ENCODE measurements at places on chromosomes 12 and 14.

- no peak for DNase-seq
These were observed 629.3 kb downstream of the DIO2 start for GRCh38 chr14:79581912-79582576.

- no peak for DNase-seq
These were observed 53.2 kb downstream of the AMN start for GRCh38 chr14:102975662-102976061.

GRCh38 chr12:121792607-121793439 is 665 bp downstream of the RHOF start:
- no peak for DNase-seq

DNA sequence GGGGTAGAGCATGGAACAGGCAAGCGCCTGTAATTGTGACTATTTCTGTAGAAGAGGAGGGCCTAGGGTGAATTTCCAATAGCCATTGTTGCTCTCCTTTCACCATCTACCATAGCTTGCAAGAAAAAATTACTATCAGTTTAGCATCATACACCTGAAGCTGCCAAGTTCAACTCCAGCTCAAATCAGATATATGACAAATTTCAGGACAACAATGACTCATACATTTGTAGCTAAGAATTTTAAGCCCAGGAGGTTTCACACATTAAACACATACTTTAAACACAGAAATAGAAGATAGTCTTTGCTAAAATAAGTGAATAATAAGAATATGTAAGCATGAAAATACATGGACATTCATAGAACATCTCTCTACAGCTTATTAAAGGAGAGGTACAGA is 17.6 kb upstream of the G2E3 start:
- DNase-seq = no peak

DNA sequence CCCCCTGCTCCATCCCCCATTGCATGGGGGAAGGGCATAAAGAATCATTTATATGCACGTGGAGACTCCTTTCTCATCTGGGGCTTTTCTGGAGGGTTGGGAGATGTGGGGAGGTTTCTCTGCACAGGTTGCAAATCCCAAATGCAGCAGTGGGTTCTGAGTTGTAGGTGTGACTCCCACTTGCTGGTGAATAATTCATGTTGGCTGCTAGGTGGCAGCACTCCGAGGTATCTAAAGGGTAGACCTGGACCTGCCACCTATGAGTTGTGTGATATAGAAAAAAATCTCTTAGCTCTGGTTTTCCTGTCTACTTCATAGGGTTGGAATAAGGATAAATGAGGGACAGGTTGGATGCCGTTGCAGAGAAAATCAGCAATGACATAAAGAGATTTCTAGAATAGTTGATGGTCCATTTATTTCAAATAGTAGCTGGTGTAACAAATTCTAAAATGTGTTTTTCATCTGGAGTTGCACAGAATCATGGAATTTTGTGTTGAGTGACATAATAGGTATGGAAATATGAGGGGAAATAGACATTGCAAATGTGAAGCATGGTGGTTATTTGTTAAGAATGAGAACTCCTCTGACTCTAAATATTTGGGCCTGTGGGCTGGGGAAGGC is 4.6 kb downstream of the MARCHF9 start:
- DNase-seq = peak; percentile 36

- no peak for DNase-seq
These were observed 53.5 kb upstream of the YARS2 start for GRCh38 chr12:32809196-32809595.

DNA sequence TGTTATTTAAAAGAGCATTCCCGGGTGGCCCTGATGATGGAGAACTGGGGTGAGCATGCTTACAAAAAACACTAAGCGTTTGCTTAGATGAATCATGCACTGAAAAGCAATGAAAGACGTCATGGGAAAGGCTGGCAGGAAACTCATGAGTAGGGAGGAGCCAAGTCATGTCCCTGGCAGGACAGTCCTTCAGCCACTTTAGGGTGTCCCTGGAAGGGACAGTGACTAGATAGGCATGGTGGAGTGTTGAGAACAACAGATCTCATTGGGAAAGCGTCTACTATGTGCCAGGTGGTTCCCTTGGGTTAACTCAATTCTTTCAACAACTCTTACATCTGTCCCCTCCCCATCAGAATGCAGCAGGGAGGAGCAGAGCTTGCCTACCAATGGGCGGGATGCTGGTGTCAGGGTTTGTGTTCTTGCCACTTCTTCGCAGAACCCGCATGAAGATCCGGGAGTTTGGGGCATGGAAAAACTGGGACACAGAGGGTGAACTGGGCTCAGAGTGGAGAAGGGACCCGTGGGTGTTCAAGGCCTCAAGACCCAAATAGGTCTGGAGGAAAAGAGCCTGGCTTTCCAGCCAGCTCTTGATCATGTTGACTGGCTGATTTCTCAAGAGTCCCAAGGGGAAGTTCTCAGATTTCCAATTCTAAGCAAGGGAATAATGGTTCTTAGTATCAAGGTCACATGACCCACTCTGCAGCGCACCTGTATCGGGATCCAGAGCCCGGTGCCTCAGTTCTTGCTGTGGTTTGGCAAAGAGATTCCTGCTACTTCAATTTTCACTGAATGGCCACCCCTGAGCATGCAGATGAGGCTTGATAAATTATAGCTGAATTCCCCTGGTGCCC is 653.9 kb upstream of the TBX3 start:
- DNase-seq = no peak

- DNase-seq = no peak
These were observed 165.4 kb downstream of the GCH1 start for GRCh38 chr14:54737132-54737711.

DNA sequence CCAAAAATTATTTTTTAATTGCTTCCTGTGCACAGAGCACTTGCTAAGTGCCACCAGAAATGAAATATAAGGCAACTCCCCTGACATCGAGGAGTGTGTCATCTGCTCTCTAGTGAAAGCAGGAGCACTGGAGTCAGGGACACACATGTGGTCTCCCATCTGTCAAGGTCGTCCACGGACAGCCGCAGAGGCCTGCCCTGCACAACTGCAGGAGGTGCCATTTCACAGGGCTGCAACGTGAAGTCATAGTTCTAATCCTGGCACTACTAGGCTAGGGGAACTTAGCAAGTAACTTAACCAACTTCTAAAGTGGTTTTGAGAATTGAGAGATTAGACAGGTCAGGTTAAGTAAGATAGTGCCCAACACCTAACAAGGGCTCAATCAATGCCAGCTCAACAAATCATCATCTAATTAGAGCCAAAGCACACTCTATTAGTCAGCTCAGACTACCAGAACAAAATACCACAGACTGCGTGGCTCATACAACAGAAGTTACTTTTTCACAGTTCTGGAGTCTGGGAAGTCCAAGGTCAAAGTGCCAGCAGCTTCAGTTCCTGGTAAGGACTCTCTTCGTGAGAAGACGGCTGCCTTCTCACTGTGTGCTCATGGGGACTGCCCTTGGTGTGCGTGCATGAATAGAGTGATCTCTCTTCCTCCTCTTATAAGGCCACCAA is 30.7 kb downstream of the FOXN3 start:
- DNase-seq = no peak

- DNase-seq = no peak
These were observed 197.0 kb downstream of the DAD1 start for GRCh38 chr14:22391908-22392565.

- no peak for DNase-seq
These were observed 461.0 kb downstream of the GXYLT1 start for GRCh38 chr12:41683513-41684240.

DNA sequence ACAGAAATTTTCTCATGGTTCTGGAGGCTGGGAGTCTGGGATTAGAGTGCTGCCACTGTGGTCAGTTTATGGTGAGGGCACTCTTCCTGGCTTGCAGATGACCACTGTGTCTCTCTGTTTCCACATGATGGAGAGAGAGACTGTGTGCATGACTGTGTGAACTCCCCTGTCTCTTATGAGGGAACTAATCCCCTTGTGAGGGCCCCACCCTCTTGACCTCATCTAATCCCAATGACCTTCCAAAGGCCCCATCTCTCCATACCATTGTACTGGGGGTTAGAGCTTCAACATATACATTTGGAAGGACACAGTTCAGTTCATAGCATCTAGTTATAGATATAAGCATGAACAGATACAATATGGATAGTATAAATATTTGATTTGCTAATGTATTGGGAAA is 31.7 kb downstream of the ANO6 start:
- DNase-seq = no peak

GRCh38 chr12:52944683-52945388 is 4.1 kb upstream of the KRT18 start:
- no peak for DNase-seq

DNA sequence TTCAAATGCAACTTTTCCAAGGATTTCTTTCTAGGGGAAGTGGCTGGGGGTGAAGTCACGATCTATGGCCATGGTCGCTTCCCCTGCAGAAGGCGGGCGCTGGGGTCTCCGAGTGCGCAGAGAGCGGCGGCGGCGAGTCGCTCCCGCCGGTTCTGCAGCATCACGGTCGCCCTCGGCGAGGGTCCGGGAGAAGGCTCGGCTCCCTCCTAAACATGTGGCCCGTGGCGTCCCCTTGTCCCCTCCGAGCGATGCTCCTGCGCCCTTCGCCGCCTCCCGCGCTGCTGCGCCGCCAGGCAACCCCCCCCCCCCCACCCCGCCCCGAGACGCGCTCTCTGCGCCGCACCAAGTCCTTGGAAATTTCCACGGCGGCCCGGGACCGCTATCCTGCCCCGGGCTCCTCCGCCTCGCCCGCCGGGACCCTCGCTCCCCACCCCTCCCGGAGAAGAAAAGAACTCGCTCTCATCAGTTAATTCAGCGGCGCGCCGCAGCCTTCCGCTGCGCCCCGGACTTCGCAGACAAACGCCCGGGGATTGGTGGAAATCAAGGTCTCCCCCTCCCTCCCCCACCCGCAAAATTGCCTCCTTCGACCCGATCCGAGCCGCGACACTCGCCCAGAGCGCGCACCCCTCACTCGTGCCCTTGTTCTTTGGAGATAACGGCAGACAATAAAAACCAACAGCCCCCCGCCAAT is at the start of gene ST8SIA1:
Gene ST8SIA1 (minus strand): TSS at position 298 of the 691 bp plus-strand sequence. CDS start 475 bp downstream, outside the sequence.
- peak; percentile 53 for DNase-seq

- DNase-seq = no peak
These were observed 71.8 kb downstream of the LRP6 start for GRCh38 chr12:12195081-12195480.

GRCh38 chr12:116656306-116656705 is 81.6 kb downstream of the SPRING1 start:
- DNase-seq = no peak

DNA sequence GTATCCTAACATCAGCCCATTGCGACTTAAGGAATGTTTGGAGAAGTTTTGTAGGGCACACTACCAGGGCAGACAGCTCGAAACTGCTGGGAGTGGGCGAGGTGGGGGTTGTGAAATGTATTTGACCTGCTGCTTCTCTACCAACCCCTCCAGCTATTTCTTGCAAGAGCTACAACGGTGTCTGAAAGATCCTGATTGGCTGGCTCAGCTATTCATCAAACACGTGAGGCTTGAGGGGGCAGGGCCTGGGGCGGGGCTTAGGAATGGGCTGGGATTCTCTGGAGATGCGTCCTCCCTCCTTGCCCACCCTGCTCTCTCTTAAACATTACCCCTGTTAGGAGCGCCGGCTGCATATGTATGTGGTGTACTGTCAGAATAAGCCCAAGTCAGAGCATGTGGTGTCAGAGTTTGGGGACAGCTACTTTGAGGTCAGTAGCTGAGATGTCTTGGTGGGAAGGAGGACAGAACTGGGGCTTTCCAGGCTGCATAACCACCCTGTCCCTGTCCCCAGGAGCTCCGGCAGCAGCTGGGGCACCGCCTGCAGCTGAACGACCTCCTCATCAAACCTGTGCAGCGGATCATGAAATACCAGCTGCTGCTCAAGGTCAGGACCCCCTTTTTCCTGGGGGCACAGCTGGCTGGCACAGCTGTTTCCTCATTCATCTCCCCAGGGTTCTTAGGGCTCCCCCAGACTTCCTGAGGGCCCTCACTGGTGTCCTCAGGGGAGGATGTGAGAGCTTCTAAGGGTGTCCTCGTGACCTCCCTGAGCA is 3.1 kb downstream of the ARHGEF25 start:
- DNase-seq = no peak

DNA sequence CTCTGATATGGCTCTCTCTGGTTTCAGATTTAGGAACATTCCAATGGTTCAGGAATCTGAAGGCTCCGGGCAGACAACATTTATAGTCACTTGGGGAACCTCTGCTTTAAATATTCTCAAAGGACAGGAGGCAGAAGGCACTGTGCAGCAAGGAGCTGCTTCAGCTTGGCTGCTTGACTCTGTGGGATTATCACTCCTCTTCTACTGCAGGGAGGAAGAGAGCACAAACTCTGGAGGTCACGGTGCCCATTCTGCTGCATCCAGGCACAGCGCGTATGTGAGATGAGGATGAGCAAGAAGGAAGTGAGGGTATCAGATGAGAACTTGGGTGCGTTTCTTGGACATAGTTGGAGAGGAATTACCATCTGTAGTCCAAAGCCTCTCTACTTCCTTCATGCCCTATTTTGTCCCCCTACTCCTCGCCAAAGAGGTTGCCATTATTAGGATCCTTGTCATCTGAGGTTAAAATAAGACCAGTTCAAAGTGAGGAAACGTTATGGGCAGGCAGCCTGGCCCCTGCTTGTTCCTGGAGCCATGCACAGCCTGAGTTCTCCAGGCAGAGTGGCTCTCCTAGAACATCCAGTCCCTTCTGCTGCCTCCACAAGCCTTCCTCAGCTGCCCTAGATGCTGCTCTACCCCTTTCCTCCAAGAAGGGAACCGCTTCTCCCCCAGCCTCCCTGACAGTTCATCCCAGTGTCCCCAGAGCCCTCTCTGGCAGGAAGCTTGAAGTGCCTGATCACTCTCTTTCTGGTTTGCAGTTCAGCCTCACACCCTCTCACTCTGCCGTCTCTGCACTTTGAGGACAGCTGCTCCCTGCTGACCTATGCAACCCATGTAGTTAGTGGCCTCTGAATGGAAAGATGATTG is 12.5 kb downstream of the FGF6 start:
- no peak for DNase-seq

- DNase-seq = no peak
These were observed 49.3 kb upstream of the ASPG start for GRCh38 chr14:104036212-104036611.

DNA sequence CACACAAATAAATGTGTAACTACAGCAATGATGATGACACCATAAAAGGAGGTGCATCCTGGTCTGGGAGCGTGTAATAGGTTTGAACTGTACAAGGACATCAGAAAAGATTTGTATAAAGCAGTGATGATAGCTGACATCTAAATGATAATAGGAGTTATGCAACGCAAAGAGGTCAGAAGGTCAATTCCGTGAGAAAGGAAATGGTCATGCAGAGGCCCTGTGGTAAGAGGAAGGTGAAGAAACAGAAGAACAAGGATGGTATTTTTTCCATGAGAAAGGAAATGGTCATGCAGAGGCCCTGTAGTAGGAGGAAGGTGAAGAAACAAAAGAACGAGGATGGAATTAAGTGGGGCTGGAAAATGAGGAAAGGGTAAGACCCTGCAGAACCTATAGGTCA is 106.7 kb upstream of the TMPO start:
- no peak for DNase-seq

- peak; percentile 3 for DNase-seq
These were observed 531 bp upstream of the EML1 start for GRCh38 chr14:99792551-99793212.

- no peak for DNase-seq
These were observed 669 bp upstream of the CDKN3 start for GRCh38 chr14:54396183-54396492.

GRCh38 chr12:57738661-57739237 is at the start of gene AGAP2:
TSS of gene AGAP2 (minus strand) at chr12:57738742. CDS start at chr12:57738246, 496 bp downstream.
- DNase-seq = no peak

- no peak for DNase-seq
These were observed 663.4 kb upstream of the MIS18BP1 start for GRCh38 chr14:45916340-45916953.
